Brain (organoid and tissue), 16 donors: ENCODE measurements at places on chromosomes 11 and 22. TPM values are rescaled to one million over a fixed set of nuclear protein-coding genes. Genes with fewer than 3 reads are reported as not detected.

TP53I11 gene
- polyA plus RNA-seq, result 75.8 TPM

ABCG4 gene
- 2.2 TPM for polyA plus RNA-seq

OR9Q2 gene
- polyA plus RNA-seq, result not detected

C11orf65 gene
- 1.4 TPM for polyA plus RNA-seq

MPEG1 gene
- polyA plus RNA-seq, result 2.3 TPM

DDI1 gene
- not detected for polyA plus RNA-seq

APOL5 gene
- polyA plus RNA-seq, result not detected

ACRV1 gene
- 1.4 TPM for polyA plus RNA-seq

SMIM35 gene
- 1.1 TPM for polyA plus RNA-seq

TMEM25 gene
- 48.7 TPM for polyA plus RNA-seq

ACR gene
- polyA plus RNA-seq, result 3.0 TPM

MED19 gene
- 38.6 TPM for polyA plus RNA-seq

LRRC32 gene
- polyA plus RNA-seq, result 25.9 TPM

LARGE1 gene
- 10.1 TPM for polyA plus RNA-seq

CRYBA4 gene
- polyA plus RNA-seq, result not detected
